Activated naive CD8-positive, alpha-beta T cell treated with anti-CD3 and anti-CD28 coated beads for 36 hours (primary cell): ENCODE measurements at places on chromosomes 12 and 14.
A peak's percentile ranks its signal among the peaks of the same experiment; 100 is the strongest.

- no peak for DNase-seq
Observed at GRCh38 chr12:52601671-52602070, 408 bp upstream of the KRT72 start.

DNA sequence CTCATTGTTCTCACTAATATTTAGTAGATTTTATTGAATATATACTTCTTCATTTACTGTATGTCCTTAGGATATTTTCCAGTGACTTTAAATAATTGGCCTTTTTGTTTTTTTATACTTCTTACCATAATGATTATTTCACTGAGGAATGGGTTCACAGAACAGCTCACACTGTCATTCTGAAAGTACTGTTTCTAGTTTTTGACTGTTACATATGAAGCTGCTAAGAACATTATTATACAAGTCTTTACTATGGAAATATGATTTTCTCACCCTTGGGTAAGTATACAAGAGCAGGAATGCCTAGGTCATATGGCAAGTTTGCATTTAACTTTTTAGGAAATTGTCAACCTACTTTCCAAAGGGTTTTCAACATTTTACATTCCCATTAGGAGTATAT lies 343.1 kb downstream of the CCER1 start:
- no peak for DNase-seq

- no peak for DNase-seq
Observed at GRCh38 chr12:46318037-46318436, 49.2 kb upstream of the SLC38A1 start.

GRCh38 chr12:11756022-11756421 lies 106.5 kb downstream of the ETV6 start:
- DNase-seq = no peak

DNA sequence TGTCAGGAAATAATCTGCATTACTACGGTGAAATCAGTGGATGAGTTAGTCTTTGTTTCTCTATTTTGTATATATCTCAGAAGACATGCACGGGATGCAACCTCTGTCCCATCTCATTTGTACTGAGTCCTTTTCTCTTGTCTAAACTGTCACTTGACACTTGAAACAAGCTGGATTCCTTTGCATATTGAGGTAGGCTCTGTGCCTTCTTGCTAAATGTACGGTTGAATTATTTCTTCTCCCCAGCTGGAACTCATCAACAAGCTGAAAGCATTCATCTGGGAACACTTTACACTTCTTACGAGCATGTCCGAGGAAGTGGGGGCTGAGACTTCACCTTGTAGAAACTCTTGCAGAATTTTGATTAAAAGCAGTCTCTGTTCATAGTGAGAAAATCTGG lies 119.5 kb downstream of the VEZT start:
- DNase-seq = no peak

DNA sequence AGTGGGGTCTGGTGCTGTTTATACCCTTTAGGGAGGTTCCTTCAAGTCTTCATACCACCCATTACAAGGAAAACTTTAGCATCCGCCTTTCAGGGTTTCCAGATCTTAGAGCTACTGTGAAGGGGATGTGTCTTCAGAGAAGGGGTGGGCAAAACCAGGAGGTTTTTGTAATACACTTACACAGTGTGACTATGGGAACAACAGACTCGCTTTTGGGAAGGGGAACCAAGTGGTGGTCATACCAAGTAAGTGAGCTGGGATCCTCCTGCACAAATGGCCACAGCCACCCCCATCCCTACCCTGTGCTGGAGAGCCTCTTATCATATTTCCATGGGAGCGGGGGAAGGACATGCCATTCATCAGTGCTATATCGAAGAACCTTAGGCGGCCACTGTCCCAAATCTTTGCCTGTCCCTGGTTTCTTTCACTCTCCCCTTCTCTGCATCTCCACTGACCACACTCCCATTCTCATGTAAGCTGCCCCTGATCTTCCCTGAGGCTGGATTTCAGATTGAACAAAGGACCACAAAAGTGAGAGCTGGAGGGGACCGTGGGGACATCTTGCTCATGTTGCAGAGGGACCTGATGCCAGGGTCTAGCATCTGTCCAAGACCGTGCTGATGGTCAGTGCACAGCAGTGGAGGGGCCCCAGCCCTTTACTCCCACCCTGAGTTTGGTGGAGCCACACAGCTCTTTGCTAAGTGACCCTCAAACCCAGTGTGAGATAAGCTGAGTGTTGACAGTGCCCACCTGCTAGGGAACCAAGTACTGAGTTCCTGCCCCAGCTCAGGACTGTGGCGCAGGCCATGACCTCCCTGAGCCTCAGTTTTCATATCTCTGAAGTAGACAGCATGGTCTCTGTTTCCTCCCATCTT lies 51.4 kb downstream of the DAD1 start:
- DNase-seq = no peak

- DNase-seq = no peak
Observed at GRCh38 chr14:61578745-61579144, 116.6 kb upstream of the HIF1A start.

DNA sequence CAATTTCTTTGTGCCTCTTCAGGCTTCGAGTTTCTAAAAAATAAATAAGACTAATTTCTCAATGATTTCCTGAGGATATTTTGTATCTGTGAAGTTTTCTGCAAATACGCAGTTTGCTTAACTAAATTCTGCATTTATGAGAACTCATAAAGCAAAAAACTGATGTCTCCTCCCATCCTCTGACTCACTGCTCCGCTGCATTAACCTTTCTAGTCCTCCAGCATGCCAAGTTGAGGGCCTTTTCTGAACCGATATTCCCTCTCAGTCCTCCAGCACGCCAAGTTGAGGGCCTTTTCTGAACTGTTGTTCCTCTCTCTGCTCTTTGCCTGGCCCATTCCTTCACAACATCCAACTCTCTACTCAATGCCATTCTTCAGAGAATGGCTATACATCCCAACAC lies 3.2 kb downstream of the IPO8 start:
- DNase-seq = no peak

GRCh38 chr14:38469156-38469555 lies 213.3 kb upstream of the CLEC14A start:
- no peak for DNase-seq

GRCh38 chr12:28340261-28341045 lies 150.2 kb downstream of the CCDC91 start:
- no peak for DNase-seq

- DNase-seq = no peak
Observed at GRCh38 chr12:27592548-27592947, 68.5 kb downstream of the PPFIBP1 start.

DNA sequence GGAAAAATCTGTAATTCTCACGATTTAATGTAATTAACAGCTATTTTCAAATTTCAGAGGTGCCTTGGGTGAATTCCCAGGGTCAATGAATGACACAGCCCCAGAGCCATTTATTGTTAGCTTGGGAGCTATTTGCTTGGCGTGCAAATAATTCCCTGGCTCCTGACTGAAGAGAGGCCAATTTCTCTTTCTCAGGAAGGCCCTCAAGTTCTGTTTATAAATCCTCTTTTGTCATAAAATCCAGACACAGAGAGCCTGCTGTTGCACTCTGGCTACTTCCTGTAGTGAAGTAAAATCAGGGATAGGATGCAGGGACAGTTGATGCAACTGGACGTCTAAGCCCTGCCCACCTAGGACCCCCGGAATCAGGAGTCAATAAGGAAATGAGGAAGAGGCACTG lies 154.3 kb downstream of the TMX1 start:
- no peak for DNase-seq

DNA sequence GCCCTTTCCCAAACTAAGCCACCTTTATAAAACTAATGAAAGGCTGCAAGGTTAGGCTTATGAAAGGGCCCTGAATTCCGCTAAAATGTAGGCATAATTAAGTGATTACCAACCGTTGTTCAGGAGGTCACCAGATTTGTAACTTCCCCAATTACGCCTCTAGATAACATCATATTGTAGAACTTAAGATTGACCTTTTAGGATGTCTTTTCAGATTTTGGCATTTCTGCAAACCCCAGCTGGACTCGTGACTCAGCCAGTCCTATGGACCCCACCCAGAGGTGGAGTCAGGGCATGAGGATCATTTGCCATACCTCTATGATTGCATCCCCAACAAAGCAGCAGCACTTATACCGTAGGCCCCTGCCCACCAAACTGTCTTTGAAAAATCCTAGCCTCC lies 3.7 kb upstream of the LPCAT3 start:
- no peak for DNase-seq

DNA sequence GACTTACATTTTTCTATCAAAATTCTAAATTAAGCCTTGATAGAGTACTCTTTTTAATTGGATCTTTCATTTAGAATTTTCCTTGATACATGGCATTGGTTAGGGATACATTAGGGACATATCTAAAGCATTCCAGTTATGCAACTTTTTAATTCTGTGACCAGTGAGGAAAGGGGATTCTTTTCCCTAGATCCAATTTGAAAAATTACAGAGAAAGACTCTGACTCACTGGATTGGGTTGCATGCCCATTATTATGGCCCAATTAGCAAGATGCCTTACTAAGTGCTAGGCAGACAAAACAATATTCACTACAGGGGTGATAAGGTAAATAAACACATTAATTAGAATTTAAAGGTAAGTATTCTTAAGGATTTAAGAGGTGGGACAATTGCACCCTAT lies 5.2 kb upstream of the RAD52 start:
- DNase-seq = no peak

GRCh38 chr12:122867691-122868461 lies 28.0 kb downstream of the VPS37B start:
- DNase-seq = no peak

GRCh38 chr14:93230539-93230938 lies 23.5 kb downstream of the UBR7 start:
- DNase-seq = no peak

DNA sequence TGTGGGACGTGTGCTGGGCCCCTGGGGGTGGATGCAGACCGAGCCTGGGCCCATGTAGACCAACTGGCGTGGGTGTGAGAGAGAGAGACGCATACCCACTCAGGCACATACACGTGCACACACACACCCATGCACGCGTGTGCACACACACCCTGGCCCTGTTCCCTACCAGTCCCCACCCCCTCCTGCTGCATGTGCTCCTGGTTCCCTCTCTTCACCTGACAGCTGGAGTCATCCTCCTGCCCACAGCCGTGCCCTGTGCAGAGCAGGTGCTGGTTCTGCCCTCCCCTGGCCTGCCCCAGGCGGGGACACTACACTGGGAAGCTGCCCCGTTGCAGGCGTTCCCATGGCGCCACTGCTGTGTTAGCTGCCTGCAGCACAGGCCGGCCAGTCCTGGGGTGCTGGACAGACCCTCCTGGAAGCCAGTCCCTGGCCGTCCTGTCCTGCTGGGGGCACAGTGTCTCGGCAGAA lies 18.5 kb downstream of the PACS2 start:
- no peak for DNase-seq

- DNase-seq = no peak
Observed at GRCh38 chr12:120227233-120228040, 26.5 kb upstream of the RPLP0 start.

- DNase-seq = peak; percentile 48
Observed at GRCh38 chr14:87805315-87805723, 187.7 kb downstream of the GALC start.

DNA sequence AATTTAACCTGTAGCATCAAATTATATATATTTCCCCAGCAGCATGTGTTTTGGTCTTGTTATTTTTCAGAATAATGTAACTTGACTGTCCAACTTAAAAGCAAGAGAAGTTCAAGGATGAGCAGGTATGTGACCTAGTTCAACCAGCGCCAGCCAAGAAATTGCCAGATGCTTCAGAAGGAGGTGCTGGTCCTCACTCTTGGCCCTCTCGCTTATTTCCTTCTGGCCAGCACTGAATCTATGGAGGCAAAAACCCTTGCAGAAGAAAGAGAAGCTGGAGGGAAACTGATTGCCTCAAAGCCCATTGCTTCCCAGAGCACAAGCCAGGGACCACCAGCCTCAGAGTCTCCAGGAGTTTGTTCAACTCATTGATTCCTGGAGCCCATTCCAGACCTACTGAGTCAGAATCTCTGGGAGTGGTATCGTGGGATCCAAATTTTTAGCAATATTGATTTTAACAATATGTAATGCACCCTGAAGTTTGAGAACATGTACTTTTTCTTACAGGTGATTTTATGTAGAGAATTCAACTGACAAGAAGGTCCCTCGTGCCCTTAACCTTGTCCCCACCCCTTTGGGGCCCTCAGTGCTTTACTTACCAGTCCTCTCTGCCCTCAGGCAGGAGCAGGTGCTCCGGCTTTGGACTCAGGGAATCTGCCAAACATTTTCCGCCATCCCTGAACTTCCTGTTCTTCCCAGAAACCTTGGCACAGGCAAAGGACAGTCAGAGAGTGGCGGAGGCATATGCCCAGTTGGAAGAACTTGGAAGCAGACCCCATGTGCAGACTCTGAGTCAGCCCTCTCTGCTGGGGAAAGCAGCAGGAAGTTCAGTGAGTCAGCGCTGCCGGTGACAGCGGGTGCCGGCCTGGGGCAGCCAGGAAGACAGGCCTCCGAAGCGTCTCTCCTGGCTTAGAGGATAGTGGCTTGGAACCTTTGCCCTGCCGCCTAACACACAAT lies 10.4 kb downstream of the BEST3 start:
- peak; percentile 24 for DNase-seq

DNA sequence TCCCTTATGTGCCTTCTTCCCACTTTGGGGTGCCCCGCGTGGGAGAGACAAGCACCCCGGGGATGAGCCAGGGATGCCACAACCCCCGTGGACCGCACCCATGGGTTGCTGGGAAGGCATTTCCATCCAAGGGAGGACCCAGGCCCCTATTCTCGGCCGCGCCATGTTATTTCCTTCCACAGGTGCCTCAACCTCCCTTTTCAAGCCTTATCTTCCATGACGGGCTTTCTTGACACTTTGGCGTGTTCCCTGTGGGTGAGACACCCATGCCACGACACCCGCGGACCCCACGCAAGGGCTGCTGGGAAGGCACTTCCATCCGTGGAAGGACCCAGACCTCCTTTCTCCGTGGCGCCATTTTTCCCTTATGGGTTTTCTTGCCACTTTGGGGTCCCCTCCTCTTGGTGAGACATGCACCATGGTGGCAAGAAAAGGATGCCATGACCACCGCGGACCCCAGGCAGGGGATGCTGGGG lies 269.2 kb downstream of the ALG10 start:
- DNase-seq = no peak

- no peak for DNase-seq
Observed at GRCh38 chr12:79841248-79841877, 93.5 kb downstream of the PPP1R12A start.

DNA sequence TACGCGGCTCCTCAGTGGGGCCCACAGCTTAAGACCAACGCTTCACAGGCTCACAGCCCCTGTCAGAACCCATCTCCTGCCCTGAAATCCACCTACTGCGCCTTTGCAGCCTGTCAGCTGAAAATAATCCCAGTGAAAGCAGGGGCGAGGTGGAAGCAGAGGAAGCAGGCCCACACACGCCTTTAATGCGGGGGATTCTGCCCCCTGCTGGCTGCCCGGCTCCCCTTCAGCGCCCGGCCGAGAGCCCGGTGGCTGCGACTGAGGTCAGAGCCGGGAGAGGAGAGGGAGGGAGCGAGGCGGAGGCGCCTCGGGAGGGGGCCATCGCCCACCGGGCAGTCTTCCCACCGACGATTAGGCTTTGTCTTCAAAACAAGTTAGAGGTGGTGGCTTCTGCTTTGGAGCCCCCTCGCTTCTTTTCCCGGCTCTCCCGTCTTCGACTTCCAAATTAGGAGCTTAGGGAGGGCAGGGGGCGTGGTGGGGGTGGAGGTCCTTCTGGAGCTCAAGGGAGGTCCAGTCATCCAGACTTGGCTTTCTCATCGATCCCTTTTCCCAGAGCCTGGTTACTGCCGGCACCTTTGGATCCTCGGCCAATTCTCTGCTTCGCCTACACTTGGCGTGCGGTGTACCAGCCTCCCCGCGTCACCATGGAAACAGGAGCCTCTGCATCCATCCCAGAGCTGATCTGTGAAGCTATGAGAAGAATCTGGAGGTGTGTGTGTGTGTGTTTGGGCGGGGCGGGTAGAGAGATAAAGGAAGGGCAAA lies 25.2 kb upstream of the RND1 start:
- DNase-seq = peak; percentile 79

- peak; percentile 49 for DNase-seq
Observed at GRCh38 chr12:53236443-53237111, 4.6 kb upstream of the RARG start.
